ENCODE measurements at places on chromosomes 5 and 9. TPM values are rescaled to one million over a fixed set of nuclear protein-coding genes. Genes with fewer than 3 reads are reported as not detected.

BTNL3 gene
- total RNA-seq: not detected

OLFM1 gene
- total RNA-seq: 5.1 TPM

HNRNPAB gene
- total RNA-seq: 145 TPM

GPX8 gene
- 165 TPM for total RNA-seq

LCN9 gene
- not detected for total RNA-seq

OSMR gene
- total RNA-seq: 109 TPM

OR2K2 gene
- total RNA-seq: not detected

ADAMTSL1 gene
- 63.1 TPM for total RNA-seq

RMRP gene
- 3,474 TPM for total RNA-seq

HK3 gene
- not detected for total RNA-seq

TAF1L gene
- total RNA-seq: not detected

LCN1 gene
- under 0.01 TPM for total RNA-seq

TNFSF8 gene
- total RNA-seq: not detected

TMEM8B gene
- 2.0 TPM for total RNA-seq

CHSY3 gene
- 25.1 TPM for total RNA-seq

DMAC1 gene
- 6.3 TPM for total RNA-seq

Data from regular cardiac myocyte (primary cell).